Putamen (tissue), 1 donor: ENCODE measurements at places on chromosomes 7 and 10.

GRCh38 chr10:132066186-132066585, 440 bp downstream of the JAKMIP3 start:
- no peak for DNase-seq

DNA sequence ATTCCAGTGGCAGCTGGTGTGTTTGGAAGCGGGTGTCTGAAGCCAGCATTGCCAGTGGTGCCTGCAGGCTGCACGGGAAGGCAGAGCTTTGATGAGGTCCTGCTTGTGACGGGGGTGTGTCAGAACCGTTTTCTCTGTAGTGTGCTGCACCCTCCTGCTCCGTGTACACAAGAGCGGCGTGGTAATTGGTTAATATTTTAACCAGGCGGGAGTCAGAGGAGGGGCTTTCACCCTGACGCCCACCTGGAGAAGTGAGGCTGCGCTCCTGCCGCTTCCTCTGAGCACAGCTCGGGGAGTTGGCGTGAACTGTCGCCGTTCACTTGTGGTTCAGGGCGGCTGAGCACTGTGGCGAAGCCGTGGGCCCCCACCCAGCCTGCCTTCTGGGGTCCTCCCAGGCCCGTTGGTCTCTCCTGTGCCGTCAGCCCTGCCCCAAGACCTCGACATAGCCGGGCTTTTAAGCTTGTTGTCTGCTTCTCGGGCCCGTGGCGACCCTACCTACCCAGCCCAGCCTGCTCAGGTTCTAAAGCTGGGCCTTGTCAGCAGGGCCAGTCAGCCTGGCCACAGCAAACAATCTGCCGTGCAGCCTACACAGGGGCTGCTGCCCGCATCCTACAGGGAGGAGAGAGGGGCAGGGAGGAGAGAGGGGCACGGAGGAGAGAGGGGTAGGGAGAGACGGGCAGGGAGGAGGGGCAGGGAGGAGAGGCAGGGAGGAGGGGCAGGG, 11.6 kb downstream of the NKX6-2 start:
- DNase-seq: no peak

DNA sequence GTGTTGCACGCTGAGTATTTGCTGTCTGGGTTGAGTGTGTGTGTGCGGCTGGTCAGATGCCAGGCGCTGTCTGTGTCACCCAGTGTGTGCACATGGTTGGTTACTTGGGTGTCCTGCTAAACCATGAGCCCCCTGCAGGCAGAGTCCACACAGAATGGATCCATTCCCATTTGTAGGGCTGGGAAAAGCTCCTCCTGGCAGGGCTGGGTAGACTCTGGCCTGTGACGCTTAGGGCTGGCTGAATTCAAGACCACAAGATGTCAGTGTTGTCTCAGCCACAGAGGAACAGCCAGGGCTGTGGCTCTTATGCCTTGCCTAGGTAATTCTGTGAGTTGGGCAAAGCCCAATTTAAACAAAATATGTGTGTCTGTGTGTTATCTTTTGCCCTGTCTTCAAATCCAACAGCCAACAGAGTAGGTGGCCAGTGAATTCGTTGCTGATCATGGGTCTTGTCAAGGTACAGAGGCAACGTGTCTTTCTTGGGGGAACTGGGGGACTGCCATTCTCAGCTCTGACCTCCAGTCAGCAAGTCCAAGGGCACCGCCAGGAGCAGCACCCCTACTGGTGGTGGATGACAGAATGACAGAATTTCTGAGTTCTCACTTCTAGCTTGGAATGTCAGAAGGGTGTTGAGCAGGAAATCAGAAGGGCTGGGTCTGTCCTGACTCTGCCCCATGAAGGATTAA, 285.1 kb downstream of the CCSER2 start:
- DNase-seq: peak; percentile 26

GRCh38 chr7:40945788-40946187, 757.1 kb downstream of the INHBA start:
- no peak for DNase-seq

DNA sequence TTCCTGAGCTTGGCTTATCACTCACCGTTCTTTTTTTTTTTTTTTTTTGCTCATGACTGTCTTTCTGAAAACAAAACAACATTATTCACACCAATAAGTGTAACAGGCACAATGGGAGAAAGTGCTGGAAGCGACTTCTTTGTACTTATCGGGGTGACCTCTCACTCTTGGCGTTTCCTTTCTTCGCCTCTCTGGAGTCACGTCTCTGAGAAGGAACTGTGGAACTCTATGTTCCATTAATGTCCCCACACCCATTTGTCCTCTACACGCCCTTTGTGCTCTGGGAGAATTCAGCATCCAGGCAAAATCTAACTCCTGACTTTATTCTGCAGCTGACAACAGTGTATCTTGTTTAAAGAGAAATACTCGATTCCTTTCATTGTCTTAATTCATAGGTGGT, 70.8 kb upstream of the FAM204A start:
- no peak for DNase-seq

DNA sequence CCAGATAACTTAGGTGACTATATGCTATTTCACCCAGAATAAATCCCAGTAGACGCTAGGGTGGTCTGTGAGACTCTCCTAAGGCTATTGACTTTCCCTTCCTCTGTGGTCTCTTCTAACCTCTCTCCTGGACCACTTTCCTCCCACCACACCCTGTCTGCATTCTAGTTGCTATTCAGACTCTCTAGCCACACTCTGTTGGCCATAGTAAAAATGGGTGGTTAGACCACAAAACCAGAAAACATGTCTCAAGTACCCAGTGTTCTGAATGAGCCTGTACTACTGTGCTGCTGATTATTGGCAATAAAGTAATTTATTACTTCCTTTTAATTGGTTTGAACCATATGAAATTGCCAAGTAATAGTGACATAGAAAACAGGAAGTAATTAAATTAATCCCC, 240.8 kb downstream of the KIF20B start:
- no peak for DNase-seq

DNA sequence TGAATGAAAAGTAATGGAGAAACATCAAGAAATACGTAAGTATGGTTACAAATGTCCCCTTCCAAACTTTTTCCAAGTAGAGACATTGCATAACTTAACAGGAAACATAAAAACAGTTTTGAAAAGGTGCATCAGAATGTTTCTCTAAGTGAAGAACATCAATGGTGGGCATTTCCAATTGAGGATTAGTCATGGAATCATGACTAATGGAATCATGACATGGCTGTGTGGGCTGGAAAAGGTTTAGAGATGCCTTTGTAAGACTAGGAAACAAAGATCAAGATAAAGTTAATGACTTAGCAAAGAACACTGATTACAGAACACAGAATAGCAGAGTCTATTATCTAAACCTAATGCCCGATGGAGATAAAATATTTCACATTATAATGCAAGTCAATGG, 272.0 kb downstream of the HPSE2 start:
- DNase-seq: no peak

DNA sequence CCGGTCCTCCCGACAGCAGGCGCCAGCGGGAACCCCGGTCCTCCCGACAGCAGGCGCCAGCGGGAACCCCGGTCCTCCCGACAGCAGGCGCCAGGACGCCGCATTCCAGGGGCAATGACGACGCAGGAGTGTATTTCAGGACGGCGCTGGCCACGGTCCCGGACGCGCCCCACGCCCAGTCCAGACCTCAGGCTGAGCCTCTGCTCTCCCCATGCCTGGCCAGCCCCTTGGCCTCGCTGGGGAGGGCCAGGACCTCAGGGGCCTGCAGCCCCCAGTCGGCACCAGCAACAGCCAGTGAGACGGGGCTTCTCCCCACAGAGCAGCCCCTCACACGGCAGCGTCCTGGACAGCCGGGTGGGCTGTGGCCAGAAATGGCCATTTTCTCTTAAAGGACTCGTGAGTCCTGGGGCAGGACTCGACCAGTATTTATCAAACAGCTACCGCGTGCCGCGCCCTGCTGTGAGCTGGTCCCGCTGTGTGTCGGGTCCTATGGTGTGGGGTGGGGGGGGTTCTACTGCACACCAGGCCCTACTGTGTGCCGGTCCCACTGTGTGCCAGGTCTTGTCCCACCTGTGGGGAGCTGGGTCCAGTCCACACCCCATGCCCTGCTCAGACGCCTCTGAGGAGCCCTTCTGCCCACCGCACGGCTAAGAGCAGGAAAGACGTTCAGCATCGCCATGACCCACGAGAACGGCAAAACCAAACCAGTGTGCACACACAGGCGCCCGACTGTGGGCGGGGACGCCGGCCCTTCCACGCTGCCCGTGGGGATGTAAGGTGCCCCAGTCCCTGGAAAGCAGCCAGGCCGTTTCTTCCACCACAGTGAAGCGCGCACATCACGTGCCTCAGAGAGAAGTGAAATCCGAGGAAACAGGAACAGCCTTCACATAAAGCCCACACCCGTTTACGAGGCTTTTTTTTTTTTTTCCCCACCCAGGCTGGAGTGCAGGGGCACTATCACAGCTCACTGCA, 33.3 kb downstream of the GET4 start:
- DNase-seq: no peak

- DNase-seq: no peak
These were observed 54.5 kb downstream of the CHCHD3 start for GRCh38 chr7:133027397-133027796.

DNA sequence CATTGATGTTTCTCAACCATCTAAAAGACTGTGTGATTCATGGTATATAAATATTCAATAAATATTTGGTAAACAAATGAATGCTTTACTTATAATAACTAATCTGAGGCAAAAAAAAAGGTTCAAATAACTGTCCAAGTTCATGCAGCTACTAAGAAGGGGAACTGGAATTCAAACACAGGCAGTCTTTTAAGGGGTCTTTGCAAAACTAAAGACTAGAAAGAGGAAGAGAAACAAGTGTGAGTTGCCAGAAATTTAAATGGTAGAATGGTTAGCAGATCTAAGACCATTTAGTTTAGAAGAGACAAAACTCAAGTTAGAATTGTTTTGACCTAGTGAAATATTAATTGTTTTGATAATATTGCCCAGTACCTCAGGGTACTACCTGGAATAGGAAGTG, 642.0 kb upstream of the LRRN3 start:
- DNase-seq: peak; percentile 6

- no peak for DNase-seq
These were observed 70.9 kb upstream of the INHBA start for GRCh38 chr7:41773756-41774155.

- no peak for DNase-seq
These were observed 164.9 kb downstream of the PARD3 start for GRCh38 chr10:34650156-34650555.

DNA sequence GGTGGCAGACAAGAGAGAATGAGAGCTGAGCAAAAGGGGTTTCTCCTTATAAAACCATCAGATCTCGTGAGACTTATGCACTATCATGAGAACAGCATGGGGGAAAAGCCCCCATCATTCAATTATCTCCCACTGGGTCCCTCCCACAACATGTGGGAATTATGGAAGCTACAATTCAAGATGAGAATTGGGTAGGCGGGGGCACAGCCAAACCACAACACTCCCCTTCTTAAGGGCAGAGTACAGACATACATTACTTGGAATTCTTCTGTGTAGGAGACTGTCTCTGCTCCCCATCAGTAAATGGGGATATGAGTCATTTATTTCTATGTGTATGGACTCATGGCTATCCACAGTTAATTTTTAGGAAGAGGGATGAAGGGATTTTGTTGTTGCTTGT, 31.2 kb downstream of the FAM171A1 start:
- DNase-seq: no peak

GRCh38 chr7:128796327-128796726, 4.6 kb downstream of the CCDC136 start:
- no peak for DNase-seq

- DNase-seq: no peak
These were observed 2.0 kb downstream of the ZNF503 start for GRCh38 chr10:75399461-75400162.

DNA sequence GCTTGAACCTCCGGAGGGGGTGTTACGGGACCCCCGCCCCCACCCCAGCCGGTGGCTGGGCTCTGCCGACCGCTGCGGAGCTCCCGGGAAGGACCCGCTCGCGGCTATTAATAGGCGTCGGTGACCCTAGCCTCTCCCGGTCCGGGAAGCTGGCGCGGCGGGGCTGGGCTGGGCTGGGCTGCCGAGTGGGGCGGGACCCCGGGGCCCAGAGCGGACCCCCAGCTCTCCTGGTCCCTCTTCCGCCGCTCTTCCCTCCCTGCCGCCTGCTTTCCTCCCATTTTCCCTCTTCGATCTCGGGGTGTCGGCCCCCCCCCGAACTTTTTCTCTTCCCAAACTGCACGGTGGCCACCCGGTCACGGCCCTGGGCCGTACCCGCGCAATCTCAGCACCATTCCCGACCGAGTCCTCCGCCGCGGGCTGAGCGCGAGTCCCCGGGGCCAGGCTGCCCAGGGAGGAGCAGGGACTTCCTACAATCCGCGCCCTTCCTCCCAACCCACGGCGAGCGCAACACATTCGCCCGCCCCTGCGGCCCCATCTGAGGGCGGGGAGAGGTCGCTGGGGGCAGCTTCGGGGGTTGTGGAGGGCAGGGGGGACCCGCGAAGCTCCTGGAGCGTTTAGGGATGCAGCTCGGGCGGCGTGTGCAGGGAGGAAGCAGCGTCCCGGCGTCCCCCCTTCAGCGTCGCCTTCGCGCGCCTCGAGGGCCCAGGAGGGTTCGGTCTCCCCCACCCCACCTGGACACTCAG, 3.1 kb upstream of the ELFN1 start:
- DNase-seq: no peak

GRCh38 chr7:48084727-48085432, 4.2 kb upstream of the UPP1 start:
- no peak for DNase-seq

DNA sequence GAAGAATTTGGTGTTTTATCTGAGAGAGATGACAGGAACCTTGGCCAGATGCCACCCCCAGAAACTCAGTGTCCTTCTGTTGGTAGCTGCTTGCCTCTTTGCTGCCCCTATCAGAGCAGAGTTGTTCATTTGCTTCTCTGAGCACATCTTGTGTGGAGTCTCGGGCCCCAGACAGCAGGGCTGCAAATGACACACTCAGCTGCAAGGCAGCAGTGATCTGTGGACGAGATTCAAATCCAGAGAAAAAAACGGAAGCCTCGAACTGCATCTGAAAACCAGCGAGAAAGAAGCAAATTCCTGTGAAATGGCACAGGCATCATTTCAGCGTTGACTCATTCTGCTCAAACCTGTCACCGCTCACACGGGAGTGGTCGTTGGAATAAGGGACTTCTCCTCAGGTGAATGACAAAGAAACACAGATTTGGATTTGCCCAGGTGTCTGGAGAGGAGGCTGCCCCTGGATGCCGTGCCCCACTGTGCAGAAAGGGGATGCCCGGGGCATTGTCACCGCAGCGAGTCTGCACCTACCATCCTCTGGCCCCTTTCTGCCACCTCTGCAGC, 144.7 kb downstream of the PFKFB3 start:
- DNase-seq: peak; percentile 15

GRCh38 chr7:32481921-32482320, 8.3 kb downstream of the LSM5 start:
- DNase-seq: no peak

GRCh38 chr10:114967071-114967470, 29.1 kb downstream of the TRUB1 start:
- no peak for DNase-seq
